ENCODE measurements at places on chromosomes 13 and 19. TPM values are rescaled to one million over a fixed set of nuclear protein-coding genes. Genes with fewer than 3 reads are reported as not detected.

The CGB3 gene
- not detected for total RNA-seq

The CYP4F2 gene
- total RNA-seq, result not detected

The GPR12 gene
- total RNA-seq, result 0.41 TPM

The NCAN gene
- not detected for total RNA-seq

The PRSS57 gene
- total RNA-seq, result not detected

The FAM98C gene
- 11.9 TPM for total RNA-seq

The TBXA2R gene
- 0.49 TPM for total RNA-seq

The PTH2 gene
- not detected for total RNA-seq

The GRK1 gene
- not detected for total RNA-seq

The ODAD3 gene
- 0.08 TPM for total RNA-seq

Data from fibroblast of the aortic adventitia (primary cell).